Osteocyte (in vitro differentiated cells): ENCODE measurements at places on chromosomes 16 and 17. TPM values are rescaled to one million over a fixed set of nuclear protein-coding genes. Genes with fewer than 3 reads are reported as not detected.

GNGT2 gene
- not detected in 2 replicates for total RNA-seq

DNA sequence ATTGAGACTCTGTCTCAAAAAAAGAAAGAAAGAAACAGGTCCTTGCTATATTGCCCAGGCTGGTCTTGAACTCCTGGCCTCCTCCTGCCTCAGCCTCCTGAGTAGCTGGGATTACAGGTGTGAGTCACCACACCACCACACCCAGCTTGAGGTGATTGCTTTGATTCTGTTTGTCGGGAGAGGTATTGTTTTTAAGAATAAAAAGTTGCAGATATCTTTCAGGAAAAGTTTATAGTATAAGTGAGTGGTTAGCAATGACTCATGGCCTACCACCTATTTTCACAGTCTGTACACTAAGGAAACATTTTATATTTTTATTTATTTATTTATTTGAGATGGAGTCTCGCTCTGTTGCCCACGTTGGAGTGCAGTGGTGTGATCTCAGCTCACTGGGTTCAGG lies 45.0 kb downstream of the RHOT1 start:
- no peak for DNase-seq

GRCh38 chr17:45703348-45703747 lies 80.8 kb upstream of the CRHR1 start:
- DNase-seq: no peak

TIGD7 gene
- total RNA-seq: 8.2 and 10.0 TPM in 2 replicates

GRCh38 chr17:45326626-45327025 lies 9.8 kb upstream of the MAP3K14 start:
- no peak for DNase-seq

LRRC3C gene
- total RNA-seq: not detected in 2 replicates
